HFFc6 (cell line): ENCODE measurements at places on chromosomes 13 and 19.
A peak's percentile ranks its signal among the peaks of the same experiment; 100 is the strongest.

DNA sequence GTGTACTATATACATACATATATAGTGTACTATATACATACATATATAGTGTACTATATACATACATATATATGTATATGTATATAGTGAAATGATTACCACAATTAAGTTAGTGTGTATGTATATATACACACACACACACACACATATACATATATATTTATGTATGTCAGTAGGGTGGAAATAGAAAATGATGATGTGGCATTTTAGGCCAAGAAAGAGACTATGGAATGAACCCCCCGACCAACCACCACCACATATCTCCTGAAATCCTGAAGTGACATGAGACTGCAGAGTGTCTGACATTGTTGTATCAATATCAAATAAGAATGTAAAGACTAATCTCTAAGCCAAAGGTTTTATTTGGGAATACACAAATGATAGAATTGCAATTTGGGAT lies 107.6 kb downstream of the RFC3 start:
- no peak for DNase-seq

GRCh38 chr19:772730-773436 lies 22.0 kb downstream of the MISP start:
- DNase-seq, result no peak

DNA sequence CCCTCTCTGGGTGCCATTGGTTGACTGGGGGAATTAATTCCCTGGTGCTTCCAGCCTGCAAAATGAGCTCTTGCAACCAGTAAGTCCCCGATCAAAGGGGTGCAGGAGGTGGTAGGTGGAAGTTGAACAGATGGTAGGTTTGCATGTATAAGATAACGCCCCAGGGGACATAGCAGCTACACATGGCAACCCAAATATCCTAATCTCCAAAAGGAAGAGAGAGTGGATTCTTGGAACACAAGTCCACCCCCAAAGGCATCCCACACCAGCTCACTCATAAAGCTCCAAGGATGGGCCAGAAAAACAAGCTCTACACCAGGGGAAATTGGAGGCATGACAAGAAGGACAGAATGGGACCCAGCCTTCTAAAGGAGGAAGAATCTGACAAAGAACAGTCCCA lies 4.8 kb downstream of the CD209 start:
- no peak for DNase-seq

DNA sequence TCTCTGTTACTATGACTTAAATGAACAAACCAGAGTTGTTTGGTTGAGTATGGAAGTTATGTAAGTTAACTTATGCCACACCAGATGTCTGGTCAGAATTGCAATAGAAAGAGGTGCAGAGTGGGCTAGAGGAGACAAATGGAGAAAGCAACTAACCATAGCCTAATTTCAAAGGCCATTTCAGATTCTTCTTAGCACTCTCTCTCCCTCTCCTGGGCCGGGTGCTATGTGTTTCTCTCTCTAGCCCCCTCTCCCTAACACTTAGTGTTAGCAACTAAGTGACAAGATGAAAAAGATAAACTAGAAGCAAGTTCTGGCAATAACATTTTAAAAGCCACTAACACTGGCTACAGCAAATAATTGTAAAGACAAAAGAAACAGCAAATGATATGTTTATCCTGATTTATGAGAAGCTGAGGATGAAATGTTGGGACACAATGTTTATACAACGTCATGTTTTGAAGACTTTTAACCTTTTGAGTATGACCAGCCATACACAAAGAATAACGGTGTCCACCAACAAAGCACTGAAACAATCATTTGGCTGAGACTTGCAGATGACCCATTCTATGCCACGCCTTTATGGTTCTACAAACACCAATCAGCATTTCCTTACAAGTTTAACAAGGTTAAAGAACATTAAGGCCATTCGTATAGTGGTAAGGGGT lies 18.6 kb downstream of the SERPINE3 start:
- no peak for DNase-seq

- no peak for DNase-seq
Observed at GRCh38 chr13:110366733-110367132, 59.6 kb downstream of the COL4A2 start.

DNA sequence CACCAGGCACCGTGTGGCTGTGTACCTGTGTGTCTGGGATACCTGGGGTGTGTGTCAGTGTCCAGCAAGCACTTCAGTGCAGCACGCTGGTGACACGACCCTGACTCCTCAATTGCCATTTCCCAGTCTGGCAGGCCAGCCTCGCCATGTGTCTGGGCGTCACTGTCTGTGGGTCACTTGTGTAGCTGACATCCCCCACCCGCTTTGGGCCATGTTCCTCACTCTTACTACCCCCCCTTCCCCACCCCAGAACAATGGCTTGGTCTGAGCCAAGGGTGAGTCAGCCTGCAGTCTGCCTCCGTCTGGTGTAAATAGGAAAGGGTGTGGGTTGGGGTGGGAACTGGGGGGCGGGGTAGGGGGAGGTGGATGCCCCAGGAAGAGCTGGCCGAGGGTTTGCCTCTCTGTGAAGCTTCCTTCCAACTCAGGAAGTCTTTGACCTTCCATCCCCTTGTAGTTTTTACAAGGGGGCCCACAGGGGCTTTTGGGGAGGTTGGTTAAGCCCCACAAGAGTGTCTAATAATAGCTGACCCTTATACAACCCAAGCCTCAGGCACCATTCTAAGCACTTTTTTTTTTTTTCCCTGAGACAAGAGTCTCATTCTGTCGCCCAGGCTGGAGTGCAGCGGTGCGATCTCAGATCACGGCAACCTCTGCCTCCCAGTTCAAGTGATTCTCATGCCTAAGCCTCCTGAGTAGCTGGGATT lies 17.6 kb downstream of the NOVA2 start:
- no peak for DNase-seq

GRCh38 chr19:2986951-2987524 lies 9.7 kb downstream of the TLE6 start:
- no peak for DNase-seq

GRCh38 chr13:44439452-44440024 lies 65.9 kb downstream of the SERP2 start:
- no peak for DNase-seq

DNA sequence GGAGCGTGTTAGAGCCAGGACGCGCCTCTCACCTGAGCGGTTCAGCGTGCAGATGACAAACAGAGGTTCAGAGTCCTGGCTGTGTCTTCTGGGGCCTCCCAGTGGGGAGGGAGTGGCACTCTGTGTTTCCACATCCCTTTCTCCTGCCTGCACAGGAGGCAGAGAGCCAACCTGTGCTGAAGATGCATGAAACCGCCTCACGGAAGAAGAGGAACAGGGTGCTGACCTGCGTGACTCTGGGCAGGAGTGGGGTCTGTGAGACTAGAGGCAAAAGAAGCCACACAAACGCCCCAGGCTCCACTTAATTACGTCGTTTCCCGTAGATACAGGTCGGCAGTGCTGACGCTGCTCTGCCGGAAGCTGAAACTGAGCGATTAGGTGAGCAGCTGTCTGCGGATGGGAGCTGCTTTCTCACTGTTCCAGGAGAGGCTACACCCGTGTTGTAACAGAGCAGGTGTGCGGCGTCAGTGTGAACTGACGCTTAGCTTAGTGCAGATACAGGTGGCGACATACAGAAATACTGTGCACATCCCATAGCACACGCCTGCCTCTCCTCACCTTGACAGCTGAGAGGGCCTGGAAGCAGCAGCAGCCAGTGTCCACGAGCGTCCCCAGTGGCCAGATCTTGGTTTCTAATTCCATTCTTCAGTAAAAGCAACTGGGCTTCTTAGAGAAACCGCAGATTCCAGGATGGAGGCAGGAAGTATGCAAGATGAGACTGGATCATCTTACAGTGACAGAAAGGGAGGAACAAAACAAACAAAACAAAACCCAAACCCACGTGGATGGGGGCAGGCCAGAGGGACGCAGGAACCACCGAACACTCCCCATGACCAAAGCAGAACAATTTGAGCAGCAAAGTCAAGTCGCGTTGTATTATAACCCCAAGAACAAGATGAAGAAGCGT lies 37.7 kb upstream of the MCF2L start:
- no peak for DNase-seq

GRCh38 chr13:113965383-113965874 lies 8.4 kb downstream of the C13orf46 start:
- no peak for DNase-seq

- no peak for DNase-seq
Observed at GRCh38 chr13:75364131-75364713, 117.7 kb downstream of the TBC1D4 start.

- no peak for DNase-seq
Observed at GRCh38 chr13:26025196-26025595, 26.6 kb downstream of the SHISA2 start.

DNA sequence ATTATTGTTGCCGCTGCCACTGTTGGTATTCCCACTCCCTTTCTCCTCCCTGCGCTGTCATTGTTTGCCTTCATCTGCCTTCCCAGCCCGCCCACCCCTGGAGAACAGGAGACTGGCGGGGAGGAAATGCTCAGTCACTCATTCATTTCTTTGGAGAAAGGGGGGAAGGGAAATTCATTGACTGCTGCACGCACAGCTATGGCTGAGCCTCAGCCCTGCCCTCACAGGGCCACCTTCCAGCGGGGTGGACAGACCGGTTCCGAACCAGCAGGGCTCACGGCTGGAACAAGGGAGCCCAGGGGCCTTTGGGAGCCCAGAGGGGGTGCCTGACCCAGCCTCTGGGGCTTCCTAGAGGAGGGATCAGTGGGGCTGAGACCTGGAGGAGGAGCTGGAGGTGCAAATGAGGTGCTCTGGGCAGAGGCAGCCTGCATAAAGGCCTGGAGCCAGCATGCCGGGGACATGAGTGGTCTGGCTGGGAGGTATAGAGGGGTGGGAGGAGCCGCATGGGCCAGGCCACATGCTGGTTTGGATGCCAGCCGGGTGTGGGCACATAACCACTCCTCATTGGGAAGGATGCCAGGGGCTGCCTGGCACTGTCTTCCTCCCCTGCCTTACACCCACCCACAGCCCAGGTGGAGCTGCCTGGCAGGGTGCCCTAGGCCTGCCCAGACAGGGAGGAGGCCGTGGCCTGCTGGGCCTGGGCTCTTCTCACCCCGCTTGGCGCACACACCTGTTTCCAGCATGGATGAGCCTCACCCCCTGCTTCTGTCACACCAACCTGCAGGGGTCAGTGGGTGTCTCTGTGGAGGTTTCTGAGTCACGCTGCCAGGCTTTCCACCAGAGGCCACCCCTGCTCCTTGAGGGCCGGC lies 26.8 kb downstream of the PPP5C start:
- DNase-seq, result peak; percentile 56

DNA sequence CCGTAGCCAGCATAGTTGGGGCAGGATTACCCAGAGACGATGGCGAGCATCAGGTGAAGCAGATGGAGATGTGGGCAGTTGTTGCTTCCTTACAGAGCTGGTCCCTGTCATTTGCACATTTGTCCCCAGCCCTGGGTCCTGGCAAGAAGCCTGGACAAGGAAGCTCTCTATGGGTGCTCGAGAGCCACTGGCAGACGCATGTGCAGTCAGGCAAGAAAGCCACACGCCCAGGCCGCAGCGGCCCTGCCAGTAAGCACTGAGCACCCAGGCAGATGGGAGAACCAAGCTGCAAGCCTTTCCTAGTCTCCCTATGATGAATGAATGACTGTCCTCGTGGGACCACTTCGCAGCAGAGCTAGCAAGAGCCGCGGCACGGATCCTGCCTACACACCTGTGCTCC lies 182.8 kb downstream of the FOXO1 start:
- DNase-seq, result no peak

GRCh38 chr19:50046649-50047503 lies 21.1 kb downstream of the ZNF473 start:
- no peak for DNase-seq

DNA sequence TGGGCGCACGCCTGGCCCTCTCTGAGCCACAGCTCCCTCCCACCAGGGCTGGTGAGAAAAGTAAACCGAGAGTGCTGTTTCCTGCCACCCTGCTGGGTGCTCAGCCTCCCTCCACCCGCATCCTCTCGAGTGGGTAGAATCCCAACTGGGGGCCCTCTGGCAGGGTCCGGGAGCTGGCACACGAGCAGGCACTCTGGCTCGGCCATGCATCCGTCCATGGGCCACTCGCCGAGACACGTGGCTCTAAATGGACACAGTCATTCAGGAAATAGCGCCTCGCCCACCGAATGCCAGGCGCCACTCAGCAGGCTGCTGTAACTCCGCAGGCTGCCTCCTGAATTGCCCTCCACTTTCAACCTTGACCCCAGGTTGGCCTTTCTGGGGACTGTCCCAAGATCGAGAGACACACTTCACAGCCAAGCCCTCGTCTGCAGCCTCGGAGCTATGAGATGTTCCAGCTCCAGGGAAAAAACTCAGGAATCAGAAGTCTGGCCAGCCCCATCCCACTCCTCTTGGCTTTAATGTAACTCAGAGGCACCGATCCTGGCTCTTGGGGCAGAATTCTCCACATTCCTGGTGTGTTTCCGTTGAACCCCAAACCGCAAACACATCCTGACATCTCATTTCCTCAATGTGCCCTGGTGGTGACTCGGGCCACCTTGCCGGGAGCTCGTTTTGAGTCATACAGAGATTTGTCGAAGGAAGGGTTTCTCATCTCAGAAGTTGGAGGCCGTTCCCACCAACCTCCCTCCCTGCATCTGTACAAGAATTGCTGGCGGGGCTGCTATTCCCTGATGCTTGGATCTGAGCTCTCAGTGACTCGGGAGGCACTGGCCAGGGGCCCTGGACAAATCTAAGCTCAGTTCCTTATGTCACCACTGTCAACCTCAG lies 14.1 kb downstream of the KLF2 start:
- DNase-seq, result peak; percentile 93

DNA sequence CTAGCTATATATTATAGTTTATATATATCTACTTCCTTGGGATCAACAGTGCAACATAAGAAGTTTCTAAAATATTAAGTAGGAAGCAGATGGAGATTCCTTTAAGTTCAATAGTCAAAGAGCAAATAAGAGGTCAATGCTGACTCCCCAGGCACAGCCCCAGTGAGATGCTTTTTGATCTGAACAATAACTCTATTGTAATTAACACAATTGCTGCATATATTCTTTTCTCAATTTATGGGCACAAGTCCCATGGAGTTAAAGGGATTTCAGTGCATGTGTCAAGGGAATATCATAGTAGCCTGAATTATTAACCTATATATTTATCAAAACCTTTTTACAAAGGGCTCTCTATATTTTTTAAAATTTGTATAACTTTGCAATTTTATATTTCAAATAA lies 180.8 kb downstream of the SPRY2 start:
- DNase-seq, result no peak

DNA sequence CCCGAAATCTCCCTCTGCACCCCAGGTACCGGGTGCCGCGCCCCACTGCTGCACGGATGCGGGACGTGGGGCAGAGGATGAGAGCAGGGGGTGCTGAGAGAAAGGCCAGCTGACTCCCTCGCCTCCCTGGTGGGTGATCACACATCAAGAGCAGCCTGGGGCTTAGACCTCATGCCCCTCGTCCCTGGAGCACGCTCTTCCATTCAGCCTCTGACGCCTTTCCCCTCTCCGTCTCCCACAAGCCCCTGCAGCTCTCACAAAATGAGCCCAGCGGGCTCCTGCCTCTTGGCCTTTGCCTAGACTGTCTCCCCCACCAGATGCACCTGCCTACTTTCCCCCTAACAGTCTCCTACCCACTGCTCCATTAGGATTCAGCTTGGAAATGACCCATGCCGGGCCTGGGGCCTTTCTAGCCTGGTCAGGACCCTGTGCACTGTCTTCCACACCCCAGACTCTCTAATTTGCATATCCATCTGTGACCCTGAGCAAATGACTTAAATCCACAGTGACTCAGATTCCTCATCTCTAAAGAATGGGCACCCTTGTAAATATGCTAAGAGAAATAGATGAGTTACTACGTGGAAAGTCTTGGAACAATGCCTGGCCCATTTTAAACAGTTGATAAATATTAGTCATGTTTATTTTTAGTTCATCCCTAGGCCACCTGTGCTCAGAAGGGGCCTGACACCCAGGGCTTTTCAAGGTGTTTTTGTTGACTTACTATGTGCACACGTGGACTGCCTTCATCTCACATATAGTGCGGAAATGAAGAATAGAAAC lies 582 bp upstream of the PTPRH start:
- peak; percentile 96 for DNase-seq
